ENCODE measurements at places on chromosomes 7 and 10.

DNA sequence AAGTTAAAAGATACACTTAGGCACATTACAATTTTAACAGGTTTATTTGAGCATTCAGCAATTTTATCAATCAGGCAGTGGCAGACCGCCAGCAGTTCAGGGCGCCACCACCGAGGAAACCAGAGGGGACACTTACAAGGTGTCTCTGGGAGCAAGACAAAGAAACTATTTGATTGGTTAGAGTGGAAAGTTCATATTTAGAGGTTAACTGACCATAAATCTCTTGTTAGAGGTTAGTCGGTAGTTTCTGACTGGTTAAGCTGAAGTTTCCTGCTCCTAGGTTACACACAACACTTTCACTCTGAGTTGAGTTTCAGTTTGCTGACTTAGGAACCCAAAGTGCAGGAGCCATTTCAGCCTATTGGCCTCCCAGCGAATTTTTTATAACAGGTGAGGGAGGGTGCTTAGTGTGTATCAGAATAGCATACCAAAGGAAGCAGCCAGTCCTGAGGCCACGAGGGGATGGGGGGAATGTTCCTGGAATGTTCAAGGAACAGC, 10.8 kb upstream of the PVRIG start:
- DNase-seq = no peak

- DNase-seq = no peak
Observed at GRCh38 chr7:42832667-42833066, 79.2 kb downstream of the C7orf25 start.

- no peak for DNase-seq
Observed at GRCh38 chr10:130777507-130778165, 533.9 kb downstream of the TCERG1L start.

GRCh38 chr7:36272211-36272566, 117.5 kb upstream of the ANLN start:
- DNase-seq = no peak

DNA sequence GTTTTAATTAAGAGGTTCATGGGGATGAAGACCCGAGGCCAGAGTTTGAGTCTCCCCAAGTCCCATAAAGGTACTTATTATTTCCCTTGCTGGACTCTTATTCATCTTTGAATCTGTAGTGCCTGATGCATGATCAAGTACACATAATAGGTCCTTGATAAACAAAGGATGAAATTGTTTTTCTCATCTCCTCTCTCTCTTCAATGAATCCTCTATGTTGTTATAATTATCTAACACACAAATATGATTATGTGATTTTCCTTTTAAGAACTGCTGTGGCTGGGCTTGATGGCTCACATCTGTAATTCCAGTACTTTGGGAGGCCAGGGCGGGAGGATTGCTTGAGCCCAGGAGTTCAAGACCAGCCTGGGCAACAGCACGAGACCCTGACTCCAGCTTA, 117.7 kb downstream of the BAMBI start:
- DNase-seq = no peak

GRCh38 chr7:148585399-148585798, 5.2 kb upstream of the C7orf33 start:
- DNase-seq = no peak

- no peak for DNase-seq
Observed at GRCh38 chr10:123683459-123683858, 17.3 kb downstream of the GPR26 start.

- peak; percentile 54 for DNase-seq
Observed at GRCh38 chr10:103833731-103834365, 21.5 kb downstream of the SH3PXD2A start.

DNA sequence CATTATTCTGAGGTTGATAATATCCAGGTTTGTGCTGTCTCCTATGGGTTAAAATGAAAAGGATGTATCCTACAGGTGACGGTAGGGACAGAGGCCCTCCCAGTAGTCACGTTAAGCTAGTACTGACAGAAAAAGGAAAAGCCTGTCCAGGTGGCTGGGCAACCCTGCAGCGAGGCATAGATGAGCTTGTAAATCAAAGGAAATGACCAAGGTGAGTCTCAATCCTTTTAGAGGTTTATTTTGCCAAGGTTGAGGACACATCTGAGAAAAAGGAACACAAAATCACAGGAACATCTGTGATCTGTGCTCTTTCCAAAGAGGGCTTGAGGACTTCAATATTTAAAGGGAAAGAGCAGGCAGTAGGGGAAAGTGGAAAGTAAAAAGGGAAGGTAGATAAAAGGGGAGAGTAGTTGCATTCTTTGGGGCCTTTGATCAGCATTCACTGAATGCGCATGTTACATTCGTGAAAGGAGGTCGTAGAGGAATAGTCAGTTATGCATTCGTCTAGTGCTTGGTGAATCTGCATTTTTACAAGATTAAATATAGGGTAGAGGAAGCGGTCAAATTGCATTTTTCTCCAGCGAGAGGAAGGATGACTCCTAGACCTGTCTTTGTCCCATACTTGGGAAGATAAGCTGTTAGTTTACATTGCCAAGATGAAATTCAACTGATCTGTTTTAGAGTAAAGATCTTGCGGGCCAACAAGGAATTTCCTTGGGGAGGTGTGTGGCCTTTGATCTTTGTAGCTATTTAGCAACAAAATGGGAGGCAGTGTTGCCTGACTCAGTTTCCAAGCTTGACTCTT, 884 bp upstream of the GSTO1 start:
- no peak for DNase-seq

- DNase-seq = peak; percentile 79
Observed at GRCh38 chr10:100730725-100731406, 14.5 kb upstream of the PAX2 start.

DNA sequence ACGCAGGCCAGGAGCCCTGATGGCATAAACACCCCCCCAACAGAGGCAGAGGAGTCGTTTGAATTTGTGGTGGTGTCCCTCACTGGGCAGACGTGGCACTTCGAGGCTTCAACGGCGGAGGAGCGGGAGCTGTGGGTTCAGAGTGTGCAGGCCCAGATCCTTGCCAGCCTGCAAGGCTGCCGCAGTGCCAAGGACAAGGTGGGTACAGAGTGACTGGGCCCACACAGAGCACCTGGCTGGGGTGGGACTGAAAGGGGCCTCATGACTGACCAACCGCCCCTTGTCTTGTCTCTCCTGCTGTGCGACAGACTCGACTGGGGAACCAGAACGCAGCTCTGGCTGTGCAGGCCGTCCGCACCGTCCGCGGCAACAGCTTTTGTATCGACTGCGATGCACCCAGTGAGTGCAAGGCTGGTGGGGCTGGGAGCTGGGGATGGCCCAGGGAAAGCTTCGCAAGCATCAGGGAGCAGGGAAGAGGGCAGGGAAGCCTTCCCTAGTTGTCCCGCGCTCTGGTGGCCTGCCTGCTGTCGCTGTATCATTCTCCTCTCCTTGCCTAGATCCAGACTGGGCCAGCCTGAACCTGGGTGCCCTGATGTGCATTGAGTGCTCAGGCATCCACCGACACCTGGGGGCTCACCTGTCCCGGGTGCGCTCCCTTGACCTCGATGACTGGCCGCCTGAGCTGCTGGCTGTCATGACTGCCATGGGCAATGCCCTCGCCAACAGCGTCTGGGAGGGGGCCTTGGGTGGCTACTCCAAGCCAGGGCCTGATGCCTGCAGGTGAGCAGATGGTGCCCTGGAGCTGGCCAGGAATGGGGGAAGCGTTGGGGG, 25.4 kb downstream of the GBX1 start:
- DNase-seq = no peak

DNA sequence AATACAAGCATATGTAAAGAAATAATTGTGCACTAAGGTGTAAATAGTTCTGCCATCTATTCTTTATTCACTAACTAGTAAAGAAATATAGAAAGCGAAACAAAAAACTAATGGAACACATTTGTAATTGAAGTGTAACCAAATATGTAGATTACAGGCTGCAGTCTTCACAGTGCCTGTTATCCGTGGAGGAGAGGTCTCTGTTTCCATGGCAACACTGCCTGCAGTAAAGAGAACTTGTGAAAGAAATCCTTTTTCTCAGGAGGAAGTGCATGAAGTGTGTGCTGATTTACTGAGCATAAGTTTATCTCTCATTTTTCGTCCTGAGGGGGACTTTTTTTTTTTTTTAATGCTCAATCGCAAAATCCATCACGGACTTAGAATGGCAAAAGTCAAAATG, 102.5 kb downstream of the APBB1IP start:
- no peak for DNase-seq

DNA sequence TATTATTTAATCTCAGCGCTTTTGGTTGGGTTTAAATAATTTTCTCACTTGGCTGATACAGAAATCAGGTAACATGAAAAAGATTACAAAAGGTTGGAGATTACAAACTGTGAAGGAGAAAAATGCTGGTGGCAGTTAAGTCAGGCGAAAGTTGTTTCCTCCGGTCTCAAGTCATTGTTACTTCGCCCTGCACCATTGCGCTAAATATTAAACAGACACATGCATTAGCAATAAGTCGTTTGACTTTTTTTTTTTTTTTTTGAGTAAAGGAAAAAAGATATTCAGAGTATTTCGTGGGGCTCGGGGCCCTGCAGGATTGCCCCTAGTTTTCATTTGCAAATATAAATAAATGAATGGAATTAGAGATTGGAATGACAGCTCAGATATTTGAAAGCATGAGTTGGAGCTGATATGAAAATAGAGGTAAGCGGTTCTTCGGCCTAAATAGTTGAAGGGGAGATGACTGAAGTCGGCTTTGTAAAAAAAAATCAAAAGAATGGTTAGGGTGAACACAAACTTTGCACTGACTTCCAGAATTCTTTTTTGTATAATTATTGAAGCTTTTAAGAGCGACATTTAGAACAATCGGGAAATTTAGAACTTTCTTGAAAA, 914 bp downstream of the SDHAF3 start:
- DNase-seq = no peak

- no peak for DNase-seq
Observed at GRCh38 chr7:84469034-84469433, 274.4 kb upstream of the SEMA3A start.

GRCh38 chr10:19702215-19702614, 114.0 kb upstream of the PLXDC2 start:
- DNase-seq = no peak

GRCh38 chr10:34061841-34062240, 727.4 kb upstream of the NRP1 start:
- DNase-seq = no peak

GRCh38 chr10:29130190-29130673, 158.6 kb upstream of the LYZL1 start:
- peak; percentile 55 for DNase-seq

DNA sequence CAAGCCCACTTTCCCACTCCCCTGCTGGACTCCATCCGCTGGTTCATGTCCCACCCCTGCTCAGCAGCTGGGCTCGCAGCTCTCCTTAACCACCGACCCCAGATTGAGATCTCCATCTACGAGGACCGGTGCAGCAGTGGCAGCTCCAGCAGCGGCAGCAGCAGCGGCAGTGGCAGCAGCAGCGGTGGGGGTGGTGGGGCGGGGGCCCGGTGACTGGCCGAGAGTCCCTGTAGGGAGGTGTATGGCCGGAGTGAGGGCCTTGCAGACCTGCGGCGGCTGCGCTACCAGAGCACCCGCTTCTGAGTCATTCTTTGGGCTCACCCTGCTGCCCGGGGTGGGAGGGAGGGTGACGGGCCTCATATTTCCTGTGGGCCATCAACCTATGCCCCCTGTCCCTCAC, 15.8 kb downstream of the GOLGA7B start:
- no peak for DNase-seq

DNA sequence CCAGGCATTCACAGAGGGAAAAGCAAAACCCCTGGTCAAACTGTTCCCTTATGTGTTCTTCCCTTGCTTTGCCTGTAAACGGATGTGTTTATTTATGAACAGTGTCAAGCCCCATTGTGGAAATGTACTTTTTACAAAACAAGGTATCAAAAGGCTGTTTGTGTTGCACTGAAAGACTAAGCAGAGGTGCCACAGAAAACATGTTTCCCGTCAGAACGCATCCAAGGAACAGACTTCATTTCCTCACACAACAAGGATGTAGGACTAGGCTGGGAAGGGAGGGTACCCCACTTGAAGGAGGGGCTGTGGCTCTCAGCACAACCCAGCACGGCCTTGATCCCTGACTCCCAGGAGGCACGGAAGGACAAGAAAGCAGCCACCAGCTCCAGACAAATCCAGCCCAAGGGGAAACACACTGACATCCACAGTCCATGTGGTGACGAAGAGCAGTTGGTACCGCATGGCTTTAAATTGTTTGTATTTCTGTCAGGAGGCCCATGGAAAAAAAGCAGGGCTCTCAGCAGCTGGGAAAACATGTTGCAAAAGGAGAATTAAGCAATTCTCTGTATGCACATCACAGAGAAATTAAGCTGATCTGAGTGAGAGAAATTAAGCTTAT, 85.6 kb downstream of the RNF216 start:
- DNase-seq = no peak

DNA sequence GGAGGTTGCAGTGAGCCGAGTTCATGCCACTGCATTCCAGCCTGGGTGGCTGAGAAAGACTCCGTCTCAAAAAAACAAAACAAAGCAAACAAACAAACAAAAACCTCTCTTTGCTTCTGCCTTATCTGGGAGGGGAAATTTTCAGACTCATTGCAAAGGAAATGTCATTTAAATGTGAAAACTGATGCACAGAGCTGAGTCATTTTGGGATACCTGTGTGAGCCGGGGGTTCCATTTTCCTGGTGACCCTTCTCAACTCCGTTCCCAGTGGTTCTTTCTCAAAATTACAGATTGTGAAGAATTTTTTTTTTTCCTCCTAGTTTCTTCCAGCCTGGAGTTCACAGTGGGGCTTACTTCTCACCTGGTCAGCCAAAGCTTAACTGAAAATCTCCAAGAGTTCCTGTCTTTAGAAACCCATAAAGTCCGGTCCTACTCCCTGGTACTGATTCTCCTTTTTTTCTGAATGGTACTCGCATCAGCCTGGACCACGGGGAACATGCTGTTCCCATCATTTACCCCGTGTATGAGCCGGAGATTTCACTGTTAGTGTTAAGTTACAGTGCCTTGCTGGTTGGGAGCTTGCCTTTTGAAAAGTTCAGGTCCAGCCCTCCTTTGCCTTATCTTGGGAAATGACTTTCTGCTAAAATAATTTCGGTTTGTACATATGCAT, 56.9 kb downstream of the RBM20 start:
- DNase-seq = no peak
